ENCODE measurements at places on chromosomes 13 and 19.

DNA sequence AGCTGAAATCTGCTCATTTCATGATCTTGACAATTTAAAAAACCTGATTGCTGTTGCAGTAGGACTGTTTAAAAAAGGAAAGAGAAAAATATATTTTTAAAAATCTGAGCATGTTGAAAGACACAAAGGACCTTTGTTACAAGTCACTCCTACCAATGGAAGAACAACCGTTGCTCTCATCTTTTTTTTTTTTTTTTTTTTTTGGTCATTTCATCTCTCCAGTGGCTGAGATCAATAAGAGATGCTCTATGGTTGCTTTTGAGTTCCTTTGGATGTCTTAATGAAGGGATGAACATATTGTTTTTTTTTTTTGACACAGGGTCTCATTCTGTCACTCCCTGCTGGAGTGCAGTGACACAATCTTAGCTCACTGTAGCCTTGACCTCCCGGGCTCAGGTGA, 29.2 kb downstream of the LRCH1 start:
- no peak for ATAC-seq

GRCh38 chr13:45538382-45538781, 73.6 kb downstream of the COG3 start:
- ATAC-seq = no peak

DNA sequence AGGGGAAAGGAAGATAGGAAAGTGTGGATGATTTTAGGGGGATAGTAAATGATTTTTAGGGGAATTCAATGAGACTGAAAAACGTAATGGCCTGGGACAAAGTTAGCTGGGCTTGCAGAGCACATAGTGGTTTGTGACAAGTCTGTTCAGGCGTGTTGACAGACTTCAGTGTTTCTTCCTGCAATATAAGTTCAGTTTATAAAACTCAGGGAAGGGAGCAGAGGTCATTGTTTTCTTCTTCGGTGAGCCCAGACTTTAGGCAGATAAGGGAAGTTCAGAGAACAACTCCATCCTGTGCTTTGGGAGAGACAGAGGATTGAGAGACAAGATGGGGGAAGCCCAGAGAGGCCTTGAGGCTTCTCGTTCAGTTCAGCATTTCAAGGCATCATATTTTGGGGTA, 45.2 kb upstream of the SLC7A1 start:
- ATAC-seq = no peak

DNA sequence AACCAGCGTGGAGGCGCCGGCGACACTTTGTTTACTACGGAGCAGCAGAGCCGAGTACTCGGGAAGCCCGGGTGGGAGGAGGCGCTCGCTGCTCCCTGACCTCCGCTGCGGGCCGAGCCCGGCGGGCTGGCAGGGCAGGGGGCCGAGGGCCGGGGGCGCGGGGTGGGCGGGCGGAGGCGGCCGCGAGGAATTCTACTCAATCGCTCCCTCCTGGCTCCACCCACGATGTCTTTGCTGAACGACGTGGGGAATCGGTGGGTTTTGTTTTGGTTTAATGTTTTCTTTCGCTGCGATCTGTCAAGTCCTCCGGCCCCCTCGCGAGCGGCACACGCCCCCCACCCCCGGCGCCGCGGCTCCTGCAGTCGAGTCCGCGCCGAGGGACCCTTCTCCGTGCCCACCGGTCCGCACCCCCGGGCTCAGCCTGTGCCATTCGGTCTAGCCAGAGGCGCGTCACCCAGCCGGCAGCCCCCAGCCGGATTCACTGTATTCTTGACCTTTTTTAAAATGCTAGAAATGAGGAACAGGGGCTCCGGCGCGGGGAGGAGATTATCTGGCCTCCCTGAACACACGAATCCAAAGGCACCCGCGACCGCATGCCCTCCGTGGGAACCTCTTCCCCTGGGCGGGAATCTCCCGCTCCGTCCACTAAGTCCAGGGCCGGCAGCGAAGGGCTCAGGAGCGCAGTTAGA, 636 bp upstream of the FOXO1 start:
- ATAC-seq = peak; percentile 59

- ATAC-seq = no peak
Measured at GRCh38 chr13:113921763-113922162, 52.1 kb downstream of the C13orf46 start.

- no peak for ATAC-seq
Measured at GRCh38 chr19:40503320-40503695, 36.5 kb downstream of the SPTBN4 start.

DNA sequence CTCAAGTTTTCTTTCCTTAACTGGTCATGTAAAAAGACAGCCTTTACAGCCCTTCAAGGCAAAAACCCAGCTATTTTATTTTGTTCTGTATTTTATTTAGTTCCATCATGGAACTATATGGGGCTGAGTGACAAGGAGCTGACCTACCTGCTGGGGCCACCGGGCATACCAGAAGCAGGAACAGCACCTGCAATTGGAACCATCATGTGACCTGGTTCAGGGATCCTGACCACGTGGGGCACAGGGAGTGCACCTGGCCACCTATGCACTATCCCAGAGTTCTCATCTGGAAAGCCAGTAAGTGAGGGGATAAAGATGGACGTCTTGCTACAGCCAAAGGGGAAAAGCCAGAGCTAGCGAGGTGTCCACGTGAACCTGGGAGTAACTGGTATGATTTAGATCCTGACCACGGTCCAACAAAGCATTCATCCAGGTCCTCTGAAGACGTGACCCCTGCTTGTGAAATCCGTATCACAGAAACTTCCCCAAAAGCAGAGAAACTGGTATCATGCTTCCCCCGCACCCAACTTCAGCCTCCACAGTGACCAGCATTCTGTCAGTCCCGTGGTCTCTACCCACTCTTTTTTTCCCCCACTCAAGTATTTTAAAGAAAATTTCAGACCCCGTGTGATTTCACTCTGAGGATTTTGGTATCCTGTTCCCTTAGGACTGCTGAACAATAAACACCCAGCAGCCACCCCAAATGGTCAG, 40.5 kb upstream of the SLC15A1 start:
- no peak for ATAC-seq

DNA sequence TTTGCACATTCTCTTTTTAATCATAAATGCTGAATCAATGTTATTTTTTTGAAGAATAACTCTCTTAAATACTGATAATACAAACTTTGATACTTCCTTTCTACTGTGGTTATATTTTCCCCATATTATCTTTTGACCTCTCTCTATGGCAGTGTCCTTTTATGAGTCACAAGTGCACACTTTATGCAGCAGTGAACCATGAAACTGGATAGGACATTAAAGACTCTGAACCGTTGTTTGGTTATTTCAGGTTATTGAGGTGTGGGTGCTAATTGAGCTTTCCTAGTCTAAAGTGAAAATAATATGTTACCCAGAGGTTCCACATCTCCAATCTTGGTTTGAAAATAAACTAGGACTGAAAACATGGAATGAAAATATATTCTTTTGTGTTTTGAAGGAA, 71.4 kb downstream of the DGKH start:
- no peak for ATAC-seq

DNA sequence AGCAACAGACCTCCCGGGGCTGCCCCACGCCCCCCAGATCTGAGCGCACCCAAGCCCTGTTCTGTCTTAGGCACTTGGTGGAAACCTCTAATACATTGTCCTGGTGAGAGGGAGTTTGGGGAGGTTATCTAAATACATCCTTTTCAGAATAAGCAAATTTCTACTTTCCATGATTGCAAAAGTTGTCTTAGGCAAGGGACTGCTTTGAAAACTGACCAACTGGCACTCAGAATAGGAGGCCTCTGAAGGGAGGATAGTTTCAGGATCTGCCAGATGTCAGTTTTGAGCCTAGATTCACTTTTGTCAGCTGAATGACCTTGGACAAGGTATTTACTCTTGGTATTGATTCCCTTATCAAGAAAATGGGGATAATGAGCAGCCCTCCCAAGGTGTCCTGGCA, 11.8 kb downstream of the SERP2 start:
- ATAC-seq = no peak

GRCh38 chr13:32409561-32410421, 18.1 kb downstream of the N4BP2L1 start:
- no peak for ATAC-seq

DNA sequence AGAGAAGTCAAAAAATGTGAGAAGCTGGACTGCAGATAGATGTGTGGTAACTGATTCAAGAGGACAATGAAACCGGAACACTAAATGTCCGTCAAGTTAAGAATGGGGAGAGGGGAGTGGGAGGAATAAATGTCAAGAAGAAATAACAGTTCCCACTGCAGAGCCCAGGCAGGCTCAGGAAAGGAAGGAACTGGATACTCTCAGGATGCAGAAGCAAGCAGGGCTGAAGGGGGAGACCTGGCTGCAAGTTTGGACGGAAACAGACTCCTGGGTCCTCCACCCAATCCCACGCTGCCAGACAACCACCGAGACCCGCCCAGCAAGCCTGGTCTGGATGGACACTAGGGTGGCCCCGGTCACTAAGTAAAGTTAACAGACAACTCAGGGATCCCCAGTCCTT, 18.1 kb downstream of the TUBGCP3 start:
- ATAC-seq = no peak

GRCh38 chr19:4606181-4606580, 33.1 kb upstream of the TNFAIP8L1 start:
- no peak for ATAC-seq

- no peak for ATAC-seq
Measured at GRCh38 chr19:41495589-41495988, 52.6 kb downstream of the ERICH4 start.

GRCh38 chr13:44395976-44396694, 22.5 kb downstream of the SERP2 start:
- ATAC-seq = no peak

- ATAC-seq = no peak
Measured at GRCh38 chr13:66475061-66475460, 755.1 kb downstream of the PCDH9 start.

- peak; percentile 32 for ATAC-seq
Measured at GRCh38 chr19:934865-935479, 9.1 kb downstream of the ARID3A start.

Measured in SK-N-SH treated with all-trans-retinoic acid at 6 μM for 48 hours (cell line).